C1 segment of cervical spinal cord (tissue), 14 donors: ENCODE measurements at places on chromosomes 1 and 21.

DNA sequence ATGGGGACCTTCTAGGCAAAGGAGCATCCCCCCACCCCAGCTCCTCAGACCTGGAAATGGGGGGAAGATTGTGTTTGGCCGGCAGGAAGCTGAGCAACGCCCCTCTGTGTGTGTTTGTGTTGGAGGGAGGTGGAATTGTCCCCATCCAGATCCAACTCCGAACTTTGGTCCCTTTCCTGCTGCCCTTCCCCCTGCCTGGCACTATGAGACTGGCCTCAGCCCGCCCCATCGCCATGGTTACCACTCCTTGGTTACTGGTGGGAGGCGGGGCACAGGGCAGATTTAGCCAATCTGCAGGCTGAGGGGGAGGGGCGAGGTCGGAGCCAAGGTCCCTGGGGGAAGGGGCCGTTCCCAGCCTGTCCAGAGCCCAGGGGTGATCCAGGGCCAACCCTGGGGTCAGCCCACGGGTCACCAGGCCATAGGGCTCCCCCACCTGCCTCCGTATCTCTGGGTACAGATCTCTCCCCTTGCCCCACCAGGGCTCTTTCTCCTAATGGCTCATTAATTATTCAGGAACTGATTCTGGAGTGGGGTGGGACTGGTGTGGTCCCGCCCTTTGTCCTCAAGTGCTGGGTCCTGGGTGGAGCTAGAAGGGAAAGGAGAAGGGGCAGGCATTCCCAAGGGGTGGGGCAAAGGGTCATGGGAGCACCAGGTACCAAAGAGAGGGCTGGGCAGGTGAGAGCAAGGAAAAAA lies 15.2 kb downstream of the PTPRF start:
- DNase-seq, result peak; percentile 67

GRCh38 chr1:40673452-40673851 lies 8.0 kb upstream of the RIMS3 start:
- DNase-seq, result no peak

- DNase-seq, result no peak
Observed at GRCh38 chr1:185601189-185601588, 133.0 kb upstream of the HMCN1 start.

GRCh38 chr1:153922076-153922971 lies 448 bp downstream of the GATAD2B start:
- DNase-seq, result no peak

DNA sequence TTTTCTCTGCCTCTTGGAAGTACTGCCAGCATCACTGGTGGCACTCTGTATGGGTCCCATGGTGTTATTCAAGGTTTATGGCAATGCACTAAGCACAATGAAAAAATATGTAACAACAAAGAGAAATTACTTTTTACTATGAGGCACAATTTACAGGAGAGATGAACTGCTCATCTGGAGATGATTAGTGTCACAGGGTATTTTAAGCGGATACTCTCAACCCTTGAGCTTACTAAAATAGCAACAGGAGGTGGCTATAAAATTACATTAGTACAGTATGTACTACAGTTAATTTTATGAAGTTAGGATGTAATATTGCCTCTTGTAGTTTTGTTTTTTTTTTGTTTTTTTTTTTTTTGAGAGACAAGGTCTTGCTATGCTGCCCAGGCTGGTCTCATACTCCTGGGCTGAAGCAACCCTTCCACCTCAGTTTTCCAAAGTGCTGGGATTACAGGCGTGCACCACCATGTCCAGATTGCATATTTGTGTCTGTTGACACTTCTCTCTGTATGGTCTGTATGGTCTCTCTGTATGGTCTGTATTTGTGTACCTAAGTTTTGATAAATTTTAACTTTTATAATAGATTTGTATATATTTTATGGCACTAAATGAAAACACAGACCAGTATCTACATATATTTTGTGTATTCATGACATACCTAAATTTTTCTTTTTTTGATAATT lies 175.6 kb upstream of the HP1BP3 start:
- no peak for DNase-seq

DNA sequence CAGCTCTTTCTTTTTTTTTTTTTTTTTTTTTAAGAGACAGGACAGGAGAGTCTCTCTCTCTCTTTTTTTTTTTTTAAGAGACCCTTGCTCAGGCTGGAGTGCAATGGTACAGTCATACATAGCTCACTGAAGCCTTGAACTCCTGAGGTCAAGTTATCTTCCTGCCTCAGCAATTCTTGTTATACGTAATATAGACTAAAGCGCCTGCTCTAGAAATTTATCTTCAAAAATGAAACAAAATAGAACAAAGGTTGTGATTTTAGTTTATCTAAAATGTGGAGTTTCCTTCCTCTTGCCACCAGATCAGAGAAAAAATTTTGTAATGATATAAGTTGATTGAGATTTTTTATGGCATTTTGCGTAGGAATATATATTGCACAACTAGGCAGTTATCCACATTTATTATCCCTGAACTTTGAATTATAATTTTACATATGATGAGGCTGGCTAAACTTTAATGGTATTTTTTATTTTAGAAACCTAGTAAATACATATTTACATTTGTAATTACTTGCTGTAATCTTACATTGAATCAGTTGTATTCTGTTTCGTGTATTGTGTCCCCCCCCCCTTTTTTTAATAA lies 44.2 kb downstream of the MTF2 start:
- DNase-seq, result no peak

DNA sequence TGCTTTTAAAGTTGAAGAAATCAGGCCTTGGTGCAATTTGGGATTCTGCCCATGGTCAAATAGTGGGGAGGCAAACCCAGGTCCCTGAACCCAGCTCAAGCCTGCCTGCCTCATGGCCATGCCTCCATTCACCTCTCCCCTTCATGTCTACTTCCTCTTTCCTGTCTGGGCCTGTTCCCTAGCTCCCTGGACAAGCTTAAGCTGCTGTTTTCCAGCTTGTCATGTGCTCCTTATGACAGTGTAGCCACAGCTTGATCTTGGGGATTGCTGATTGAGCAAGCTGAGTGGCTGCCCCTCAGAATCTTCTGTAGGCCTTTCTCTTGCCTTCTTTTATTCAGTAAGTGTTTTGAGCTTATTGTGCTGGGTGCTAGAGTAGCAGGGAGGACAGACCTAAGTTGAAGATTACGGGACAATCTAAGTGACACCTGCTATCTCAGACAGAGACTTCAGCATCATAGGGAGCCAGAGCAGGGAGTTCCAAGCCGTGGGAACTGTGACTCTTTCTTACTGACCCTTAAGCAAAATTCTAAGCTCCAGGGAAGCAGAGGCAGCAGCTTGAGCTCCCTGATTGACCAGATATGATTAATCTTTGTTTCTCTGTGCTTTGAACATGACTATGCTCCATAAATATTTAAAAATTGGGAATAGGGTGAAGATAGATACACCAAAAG lies 520 bp upstream of the MR1 start:
- peak; percentile 44 for DNase-seq

DNA sequence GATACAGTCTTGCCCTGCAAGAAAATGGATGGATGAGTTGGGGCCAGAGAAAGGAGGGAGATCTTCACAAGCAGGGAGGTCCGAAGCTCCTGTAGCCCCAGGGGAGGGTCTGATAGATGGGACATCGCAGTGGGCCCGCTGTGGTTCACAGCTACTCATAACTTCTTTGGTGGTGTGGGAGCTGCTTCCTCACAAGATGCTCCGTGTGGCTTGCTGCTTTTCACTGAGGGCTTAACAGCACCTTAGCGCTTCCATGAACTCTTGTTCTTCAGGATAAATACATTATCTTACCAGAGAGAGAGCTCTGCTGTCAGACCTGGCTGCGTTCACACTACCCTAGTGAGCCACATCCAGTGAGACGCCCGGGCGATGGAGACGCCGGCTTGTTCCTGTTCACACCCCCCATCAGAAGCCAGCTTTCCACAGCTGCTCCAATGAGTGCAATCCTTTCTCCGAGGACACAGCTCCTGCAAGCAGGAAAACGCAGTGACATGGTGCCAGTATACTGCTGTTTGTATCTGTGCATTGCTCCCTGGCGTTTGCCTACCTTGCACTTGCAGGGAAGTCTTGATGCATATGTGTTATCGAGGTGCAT lies 599.8 kb downstream of the AJAP1 start:
- no peak for DNase-seq

DNA sequence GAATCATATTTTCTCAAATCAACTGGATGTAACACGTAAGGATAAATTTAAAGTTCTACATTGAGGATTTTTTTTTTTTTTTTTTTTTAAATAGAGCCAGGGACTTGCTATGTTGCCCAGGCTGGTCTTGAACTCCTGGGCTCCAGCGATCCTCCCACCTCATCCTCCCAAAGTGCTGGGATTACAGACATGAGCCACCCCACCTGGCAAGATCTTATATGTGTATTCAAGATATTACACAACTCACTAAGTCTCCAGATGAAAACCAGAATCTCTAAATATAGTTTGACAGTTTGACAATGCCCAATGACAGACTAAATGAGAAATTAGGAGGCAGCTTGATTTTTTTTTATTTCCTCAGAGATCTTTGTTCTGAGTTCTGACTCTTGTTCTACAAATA lies 6.8 kb downstream of the YY1AP1 start:
- DNase-seq, result no peak

DNA sequence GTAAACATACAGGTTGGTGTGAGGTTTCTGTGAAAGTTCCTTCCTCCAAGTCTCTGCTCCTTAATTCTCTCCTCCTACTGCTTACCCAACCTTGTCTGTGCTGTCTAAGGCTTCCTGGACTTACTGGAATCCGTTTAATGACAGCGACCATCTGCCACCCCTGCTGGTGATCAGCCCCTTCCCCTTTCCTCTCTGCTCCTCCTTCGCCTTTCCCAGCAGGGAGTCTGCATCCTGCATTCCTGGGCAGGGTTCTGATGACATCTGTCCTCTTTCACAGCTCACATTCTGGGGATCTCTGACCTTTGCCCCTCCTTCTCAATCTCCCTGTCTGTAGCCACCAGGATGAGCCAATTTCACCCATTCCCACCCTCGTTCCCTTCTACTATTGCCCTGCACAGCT lies 66.5 kb downstream of the KIRREL1 start:
- DNase-seq, result no peak

GRCh38 chr1:47559944-47560695 lies 122.3 kb downstream of the FOXD2 start:
- DNase-seq, result no peak
